Cortex of kidney (tissue), 1 donor: ENCODE measurements at places on chromosomes 12 and 14.

DNA sequence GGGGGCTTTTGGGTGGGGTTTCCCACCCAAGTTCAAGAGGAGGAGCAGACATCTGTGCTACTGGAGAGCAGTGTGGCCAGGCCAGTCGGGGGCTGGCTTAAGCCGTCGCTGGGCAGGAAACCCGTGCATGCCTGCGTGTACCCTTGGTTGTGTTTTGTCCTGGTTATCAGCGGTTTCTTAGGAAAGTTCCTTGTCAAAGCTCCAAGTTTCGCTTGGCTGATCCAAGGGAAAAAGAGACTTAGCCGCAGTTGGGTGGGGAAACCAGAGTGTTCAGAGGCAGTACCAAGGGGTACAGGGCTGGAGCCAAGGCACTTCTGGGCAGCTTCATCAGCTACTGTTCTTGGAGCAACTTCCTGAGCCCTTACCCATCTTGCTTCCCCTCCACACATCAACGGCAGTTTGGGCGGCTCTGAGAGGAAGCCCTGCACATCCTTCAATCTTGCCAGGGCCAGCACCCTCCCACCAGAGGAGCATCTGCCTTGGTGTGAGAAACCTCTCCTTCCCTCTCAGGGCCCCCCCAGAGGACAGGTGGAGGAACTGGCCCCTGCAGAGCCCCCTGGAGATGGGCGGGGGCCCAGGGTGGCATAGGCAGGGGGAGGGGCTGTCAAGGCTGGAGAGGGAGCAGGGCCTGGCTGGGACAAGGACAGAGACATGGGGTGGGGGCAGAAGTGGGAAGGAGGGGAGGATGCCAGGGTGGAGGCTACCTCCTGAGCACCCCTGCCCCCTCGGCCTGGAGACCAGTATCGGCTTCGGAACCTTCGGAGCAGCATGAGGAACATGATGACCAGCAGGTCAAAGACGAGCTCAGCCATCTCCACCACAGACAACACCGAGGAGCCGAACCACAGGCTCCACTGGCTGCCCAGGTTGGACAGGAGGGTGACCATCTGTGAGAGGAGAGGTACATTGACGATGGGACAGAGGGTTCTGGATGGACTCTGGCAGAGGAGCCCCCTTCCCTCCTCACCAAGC is 5.8 kb upstream of the TNFRSF1A start:
- no peak for DNase-seq

DNA sequence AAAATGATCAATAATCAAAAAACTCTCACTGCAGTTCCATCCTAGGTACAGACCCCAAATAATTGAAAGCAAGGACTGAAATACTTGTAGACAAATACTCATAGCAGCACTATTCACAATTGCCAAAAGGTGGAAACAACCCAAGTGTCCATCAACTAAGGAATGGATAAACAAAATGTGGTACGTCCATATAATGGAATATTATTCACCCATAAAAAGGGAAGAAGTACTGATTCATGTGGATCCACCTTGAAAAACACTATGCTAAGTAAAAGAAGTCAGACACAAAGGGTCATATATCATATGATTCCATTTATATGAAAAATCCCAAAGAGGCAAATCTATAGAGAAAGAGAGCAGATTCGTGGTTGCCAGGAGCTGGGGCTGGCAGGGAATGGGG is 202.8 kb downstream of the KSR2 start:
- DNase-seq, result no peak

GRCh38 chr12:127722611-127723010 is 544.4 kb upstream of the TMEM132C start:
- no peak for DNase-seq

DNA sequence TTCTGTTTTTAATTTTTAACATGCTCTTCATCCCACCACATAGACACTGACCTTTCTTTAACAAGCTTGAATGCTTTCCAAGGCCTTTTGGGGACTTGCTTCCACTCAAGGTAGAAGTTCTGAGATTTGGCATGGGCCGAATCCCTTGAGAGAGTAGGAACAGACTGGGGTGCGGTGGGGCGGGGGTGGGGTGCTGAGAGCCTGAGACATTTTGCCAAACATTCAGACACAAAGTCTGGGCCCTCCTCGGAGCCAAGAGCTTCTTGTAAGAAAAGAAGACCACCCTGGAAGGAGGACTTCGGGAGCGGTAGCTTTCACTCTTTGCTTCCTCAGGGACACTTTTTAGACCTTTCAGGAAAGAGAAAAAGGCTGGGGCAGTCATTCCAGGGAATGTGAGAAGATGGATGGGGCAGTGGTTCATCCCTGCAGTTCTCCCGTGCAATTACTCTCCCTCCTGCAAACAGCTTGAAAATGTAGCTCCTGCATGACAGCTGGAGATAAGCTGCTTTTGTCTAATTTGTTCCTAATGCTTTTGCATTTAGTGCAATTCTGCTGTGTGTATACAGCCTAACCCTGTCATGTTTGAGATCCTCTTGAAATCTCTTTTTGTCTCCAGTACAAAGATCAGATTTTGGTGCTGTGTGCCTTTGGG is 16.3 kb upstream of the MYO1H start:
- no peak for DNase-seq

DNA sequence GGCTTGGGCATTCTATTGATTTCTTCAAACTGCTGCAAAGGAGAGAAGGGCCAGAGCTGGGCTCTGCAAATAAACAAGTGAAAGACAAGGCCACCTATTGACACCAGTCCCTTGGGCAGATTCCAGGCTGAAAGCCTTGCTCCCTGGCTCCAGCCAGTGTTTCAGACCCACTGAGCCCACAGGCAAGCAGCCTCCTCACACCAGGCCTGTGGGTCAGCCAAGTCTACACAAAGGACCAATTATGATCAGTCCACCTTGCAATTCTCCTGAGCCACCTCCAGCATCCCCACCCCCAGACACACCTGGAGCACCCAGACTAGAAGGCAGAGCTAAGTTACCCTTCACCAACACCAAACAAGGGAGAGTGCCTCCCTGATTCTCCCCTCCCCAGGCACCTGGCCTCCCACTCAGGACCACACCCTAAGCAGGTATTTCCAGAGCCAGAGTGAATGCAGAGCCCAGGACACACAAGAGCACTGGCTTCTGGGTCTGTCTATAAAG is 13.8 kb downstream of the ACTN1 start:
- DNase-seq, result no peak

DNA sequence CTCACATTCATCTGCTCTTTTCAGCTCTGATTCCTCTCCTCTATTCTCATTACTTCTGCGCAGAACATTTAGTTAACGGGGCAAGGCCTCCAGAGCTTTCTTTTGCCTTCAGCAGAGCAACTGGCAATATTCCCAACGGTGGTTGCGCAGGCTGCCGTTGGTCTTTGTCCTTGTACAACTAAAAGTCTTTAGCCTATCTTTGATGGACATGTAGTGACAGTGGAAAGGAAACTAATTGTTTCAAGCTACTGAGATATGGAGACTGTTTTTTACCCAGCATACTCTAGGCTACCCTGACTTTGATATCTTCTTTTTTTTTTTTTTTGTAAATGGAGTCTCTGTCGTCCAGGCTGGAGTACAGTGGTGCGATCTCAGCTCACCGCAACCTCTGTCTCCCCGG is 12.6 kb downstream of the R3HDM2 start:
- DNase-seq, result no peak

- no peak for DNase-seq
Observed at GRCh38 chr14:90538716-90539495, 142.1 kb downstream of the CALM1 start.

DNA sequence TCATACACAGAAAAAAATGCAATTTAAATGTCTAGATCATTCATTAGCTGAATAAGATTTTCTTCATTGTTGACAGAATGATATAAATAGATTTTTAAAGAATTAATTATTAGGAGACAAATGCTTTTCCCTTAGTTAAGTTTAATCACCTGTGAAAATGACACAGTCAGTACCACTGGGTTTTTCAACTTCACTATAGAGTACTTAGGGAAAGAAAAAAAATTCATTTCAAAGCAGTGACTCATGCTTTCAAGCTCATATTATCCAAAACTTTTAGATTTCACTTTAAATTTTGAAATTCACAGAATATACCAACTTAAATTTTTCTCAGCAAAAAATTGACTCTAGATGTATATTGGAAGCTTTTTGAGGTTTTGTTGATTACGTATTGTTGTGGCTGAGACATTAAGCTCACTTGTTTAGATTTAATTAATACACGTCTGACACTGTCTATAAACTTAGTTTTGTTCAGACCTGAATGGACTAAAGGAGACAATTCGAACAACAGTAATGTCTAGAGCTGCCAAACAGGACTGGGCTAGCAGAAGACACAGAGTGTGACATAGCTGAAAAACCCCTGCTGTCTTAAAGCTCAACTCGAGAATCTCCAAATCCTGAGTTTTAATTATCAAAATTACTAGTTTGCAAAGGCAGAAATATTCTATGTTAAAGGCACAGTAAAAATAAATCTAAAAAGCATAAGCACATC is 1.6 kb downstream of the MGAT4C start:
- no peak for DNase-seq

DNA sequence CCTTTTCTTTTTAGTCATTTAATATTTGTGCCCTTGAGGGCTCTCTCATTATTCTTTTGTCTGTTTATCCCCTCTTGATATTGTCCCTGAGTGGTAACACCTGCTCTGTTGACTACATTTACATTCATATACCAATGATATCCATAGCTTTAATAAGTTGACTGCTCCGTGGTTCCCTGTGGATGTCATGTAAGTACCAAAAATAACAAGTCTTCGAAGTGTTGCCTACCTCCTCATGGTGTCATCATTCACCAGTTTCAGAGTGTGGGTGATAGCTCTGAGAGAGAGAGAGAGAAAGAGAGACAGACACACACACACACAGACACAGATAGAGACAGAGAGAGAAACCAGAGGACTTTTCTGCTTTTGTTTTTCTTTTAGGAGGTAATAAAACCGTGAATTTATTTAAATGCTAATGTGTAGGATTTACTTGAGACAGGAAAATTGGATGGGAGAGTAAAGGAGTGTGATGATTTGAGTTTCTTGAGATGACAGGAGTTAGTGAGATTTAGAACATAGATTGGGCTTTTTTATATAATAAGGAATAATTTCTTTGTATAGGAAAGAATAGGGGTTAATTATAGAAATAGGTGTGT is 52.2 kb downstream of the PAPOLA start:
- no peak for DNase-seq

GRCh38 chr12:40153432-40153831 is 47.6 kb upstream of the SLC2A13 start:
- no peak for DNase-seq

GRCh38 chr12:16513231-16513630 is 92.7 kb downstream of the LMO3 start:
- no peak for DNase-seq

DNA sequence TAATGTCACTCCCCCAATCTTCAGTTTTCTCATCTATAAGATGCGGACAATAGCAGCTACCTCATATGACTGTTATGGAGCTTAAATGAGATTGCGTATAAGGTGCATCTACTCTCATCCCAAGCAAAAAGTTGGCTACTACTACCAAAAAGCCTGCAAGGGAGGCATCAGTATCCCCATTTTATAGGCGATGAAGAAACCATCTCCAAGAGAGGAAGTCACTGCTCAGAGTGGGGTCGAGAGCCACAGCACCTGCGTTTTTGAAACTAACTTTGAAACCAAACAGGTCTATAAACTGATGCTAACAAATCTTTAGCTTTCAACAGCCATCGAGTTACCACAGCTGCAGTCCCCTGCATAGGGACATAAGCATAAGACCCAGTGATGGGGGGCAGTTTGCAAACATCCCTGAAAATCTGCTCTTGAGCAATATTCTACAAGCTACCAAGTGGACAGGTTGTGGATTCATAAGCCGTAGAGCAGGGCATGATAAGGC is 3.5 kb downstream of the GCN1 start:
- DNase-seq, result no peak
